ENCODE measurements at places on chromosomes 3 and 15.

GRCh38 chr3:5218815-5219214 is 31.3 kb downstream of the EDEM1 start:
- DNase-seq: no peak
- H3K27me3 ChIP-seq: no peaks in the 10 kb centered on the region
- H3K4me3 ChIP-seq: peak overlapping the region; percentile 2
- peaks cover 15% of the 10 kb centered on the region for H3K4me1 ChIP-seq

- no peak for DNase-seq
- H3K4me1 ChIP-seq: peaks cover 14% of the 10 kb centered on the region
- H3K36me3 ChIP-seq: peaks cover 4% of the 10 kb centered on the region
- peak overlapping the region; percentile 39 for H3K27ac ChIP-seq
- no peaks in the 10 kb centered on the region for H3K27me3 ChIP-seq
These were observed 64.6 kb downstream of the EEFSEC start for GRCh38 chr3:128217702-128218547.

GRCh38 chr3:36919439-36920160 is 25.3 kb downstream of the TRANK1 start:
- H3K4me3 ChIP-seq: no peak overlapping the region
- DNase-seq: no peak
- peaks cover 6% of the 10 kb centered on the region for H3K36me3 ChIP-seq
- H3K27ac ChIP-seq: peak overlapping the region; percentile 8

- peaks cover 15% of the 10 kb centered on the region for H3K36me3 ChIP-seq
- H3K4me3 ChIP-seq: no peak overlapping the region
- no peaks in the 10 kb centered on the region for H3K27me3 ChIP-seq
- no peak for DNase-seq
- no peak overlapping the region for H3K27ac ChIP-seq
These were observed 54.4 kb downstream of the ATP1B3 start for GRCh38 chr3:141930801-141931200.
